ENCODE measurements at places on chromosomes 3 and 15.

- no peak for DNase-seq
Observed at GRCh38 chr15:35624881-35625280, 78.9 kb upstream of the DPH6 start.

DNA sequence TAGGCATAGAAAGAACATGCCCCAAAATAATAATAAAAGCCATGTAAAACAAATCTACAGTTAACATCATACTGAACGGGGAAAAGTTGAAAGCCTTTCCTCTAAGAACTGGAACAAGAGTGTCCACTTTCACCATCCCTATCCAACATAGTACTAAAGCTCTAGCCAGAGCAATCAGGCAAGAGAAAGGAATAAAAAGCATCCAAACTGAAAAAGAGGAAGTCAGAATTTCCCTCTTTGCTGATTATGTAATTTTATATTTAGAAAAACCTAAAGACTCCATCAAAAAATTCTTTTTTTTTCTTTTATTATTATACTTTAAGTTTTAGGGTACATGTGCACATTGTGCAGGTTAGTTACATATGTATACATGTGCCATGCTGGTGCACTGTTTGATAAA, 661.6 kb upstream of the CBLB start:
- no peak for DNase-seq

DNA sequence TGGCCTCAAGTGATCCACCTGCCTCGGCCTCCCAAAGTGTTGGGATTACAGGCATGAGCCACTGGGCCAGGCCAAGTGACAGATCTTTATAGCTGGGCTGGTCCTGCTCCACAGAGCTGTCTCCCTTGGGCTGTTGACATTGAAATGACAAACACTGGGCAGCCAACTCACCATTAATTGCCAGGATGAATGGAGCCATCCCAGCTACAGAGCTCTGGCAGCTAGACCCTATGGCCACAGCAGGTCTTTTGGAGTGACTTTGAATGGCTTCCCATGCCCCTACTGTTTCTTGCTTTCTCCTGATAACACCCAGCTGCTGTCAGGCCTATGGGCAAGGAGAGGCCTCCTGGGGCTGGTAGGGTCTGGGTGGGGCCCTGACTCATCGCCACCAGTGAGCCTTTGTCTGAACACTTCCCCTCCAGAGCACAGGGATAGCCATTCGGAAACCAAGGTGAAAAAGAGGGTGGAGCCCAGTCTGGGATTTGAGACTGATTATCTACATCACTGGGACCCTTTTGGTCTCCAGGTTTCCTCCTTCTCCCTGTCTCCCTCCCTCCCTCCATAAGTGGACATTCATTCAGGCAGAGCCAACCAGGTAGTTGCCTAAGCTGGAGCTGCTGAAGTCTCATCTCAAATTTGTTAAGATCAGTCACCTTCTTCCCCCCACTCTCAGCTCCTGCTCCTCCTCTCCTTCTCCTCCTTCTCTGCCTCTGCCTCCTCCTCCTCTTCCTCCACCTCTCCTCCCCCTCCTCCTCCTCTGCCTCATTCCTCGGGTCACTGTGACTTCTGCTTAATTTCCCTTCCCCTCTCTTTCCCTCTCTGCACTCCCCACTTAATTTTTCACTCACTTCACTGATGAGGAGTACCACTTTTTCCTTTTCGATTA, 34.0 kb downstream of the BHLHE40 start:
- DNase-seq: no peak

GRCh38 chr3:55442861-55443260, 44.2 kb downstream of the WNT5A start:
- DNase-seq: no peak

GRCh38 chr3:42440924-42441323, 30.5 kb upstream of the LYZL4 start:
- no peak for DNase-seq

DNA sequence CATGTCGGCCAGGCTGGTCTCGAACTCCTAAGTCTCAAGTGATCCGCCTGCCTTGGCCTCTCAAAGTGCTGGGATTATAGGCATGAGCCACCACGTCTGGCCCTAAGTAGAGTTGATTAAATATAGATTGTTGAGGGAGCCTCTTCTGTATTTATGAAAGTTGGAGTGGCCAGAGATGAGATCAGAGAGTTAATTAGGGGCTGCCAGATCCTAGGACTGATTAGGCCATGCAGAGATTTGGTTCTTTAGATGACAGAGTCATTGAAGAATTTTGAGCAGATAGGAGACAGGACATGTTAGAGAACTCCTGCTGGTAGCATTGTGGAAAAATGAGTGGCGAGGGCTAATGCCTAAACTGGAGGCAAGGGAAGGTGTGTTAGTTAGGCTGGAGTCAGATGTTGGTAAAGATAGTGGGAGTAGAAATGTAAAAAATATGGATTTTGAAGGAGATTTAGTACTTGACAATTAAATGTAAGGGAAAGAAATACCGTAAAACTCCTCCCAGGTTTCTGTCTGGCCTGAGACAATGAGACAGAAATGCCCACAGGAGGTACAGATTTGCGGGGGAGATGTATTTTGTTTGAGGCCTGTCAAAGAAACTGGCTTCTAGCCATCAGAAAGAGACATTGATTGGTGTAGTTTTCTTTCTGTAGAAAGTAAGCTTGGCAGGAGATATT, 23.4 kb downstream of the SACM1L start:
- DNase-seq: no peak

- no peak for DNase-seq
Observed at GRCh38 chr15:44500555-44500954, 36.4 kb upstream of the EIF3J start.

Measured in stimulated activated CD8-positive, alpha-beta memory T cell treated with anti-CD3 and anti-CD28 coated beads, Interleukin-4, amount 100 ng/mL, for 1 hour (primary cell).